HAP-1 (cell line): ENCODE measurements at places on chromosomes 11 and 22.

DNA sequence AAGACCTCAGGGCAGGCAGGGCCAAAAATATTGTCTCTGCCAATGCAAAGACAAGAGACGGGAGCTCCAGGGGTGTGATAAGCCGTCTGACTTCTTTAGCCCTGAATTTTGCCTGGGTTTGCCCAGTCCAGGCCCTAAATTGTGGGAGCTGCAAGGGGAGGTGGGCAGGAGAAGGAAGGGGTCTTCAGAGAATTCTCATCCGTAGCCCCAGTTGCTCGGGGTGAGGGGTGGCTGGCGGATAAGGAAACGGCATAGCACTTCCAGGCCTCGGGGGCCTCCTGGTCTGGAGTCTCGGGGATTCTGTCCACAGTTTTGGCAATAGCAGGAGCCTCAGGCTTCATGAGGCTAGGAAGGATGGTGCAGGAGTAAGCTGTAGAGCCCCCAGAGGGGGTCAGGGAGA is 7.4 kb downstream of the CD5 start:
- no peak for DNase-seq

DNA sequence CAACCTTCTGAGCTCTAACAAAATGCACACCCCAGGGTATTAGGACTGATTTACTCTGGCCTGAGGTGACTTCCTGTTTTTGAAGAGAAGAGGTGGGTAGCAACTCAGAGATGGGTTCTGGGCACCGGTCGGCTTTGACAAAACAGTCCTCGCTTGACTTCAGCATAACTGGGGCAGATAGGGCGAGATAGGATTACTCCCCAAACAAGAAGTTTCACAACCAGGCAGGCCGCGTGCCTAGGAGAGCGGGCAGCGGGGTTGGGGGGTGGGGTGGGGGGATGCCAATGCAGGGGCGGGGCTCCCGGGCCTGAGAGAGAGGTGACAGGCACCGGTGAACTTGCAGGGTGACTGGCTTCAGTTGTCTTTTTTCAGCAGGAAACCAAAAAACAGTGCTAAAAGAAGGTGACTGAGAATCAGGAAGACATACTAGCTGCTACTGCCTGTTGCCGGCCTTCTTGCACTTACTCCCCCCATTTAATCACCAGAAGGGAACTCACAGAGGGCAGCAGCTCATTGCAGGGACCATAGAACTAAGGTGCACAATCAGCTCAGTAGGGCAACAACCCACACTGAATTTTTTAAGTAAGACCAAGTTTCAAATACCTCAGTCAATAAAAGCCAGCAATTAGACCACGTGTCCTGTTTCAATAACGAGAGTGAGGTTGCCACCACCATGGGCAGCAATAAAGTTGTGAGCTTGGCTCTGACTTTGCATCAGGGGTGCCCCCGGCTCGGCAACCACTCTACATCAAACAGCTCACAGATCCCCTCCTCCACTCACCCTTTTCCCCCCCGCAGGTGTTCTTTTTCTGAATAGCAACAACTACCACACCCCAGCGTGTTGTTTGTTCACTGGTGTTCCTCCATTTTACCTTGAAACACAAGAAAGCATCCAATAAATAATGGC is 37.2 kb upstream of the ETS1 start:
- DNase-seq: no peak

GRCh38 chr22:49664891-49665290 is 162.8 kb downstream of the BRD1 start:
- DNase-seq: no peak

- peak; percentile 54 for DNase-seq
Observed at GRCh38 chr11:119320776-119321524, 4.0 kb upstream of the MCAM start.

GRCh38 chr11:69541501-69542313 is 60.2 kb downstream of the LINC01488 start:
- no peak for DNase-seq

DNA sequence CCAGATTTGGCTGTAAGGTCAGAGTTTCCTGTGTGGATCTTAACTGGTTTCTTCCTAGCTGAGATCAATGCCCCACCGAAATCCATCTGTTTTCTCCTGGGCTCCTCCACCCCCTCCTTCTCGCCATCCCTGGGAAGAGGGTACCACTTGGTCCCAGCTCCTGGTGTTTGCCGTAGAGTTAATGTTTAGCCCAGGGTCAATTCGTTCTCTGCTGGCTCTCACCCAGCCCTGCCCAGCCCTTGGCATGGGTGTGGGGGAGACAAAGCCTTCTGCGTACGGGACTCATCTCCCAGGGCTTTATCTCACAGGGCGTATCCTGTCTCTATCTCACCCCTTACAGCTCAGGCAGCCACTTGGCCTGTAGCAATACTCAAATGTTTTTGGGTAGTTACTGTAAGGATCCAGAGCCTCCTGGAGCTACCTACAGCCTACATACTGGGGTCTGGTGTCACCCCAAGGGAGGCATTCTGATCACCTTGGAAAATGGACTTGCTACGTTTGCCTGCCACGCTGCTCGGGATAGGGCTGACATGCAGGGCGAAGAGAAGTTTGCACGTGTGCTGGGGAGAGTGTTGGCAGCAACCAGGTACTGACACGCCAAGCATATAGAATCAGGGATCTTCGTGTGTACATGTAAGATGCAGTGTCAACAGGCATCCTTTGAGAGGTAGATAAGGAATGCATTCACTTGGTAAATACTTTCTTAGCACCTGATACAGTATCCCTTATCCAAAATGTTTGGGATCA is 66.1 kb downstream of the SCN3B start:
- no peak for DNase-seq

GRCh38 chr22:36470162-36470993 is 11.1 kb downstream of the TXN2 start:
- DNase-seq: peak; percentile 71
